ENCODE measurements at places on chromosomes 6 and 20. TPM values are rescaled to one million over a fixed set of nuclear protein-coding genes. Genes with fewer than 3 reads are reported as not detected.

GRCh38 chr20:45094864-45095574, 5.9 kb downstream of the KCNS1 start:
- no peak for ATAC-seq

DNA sequence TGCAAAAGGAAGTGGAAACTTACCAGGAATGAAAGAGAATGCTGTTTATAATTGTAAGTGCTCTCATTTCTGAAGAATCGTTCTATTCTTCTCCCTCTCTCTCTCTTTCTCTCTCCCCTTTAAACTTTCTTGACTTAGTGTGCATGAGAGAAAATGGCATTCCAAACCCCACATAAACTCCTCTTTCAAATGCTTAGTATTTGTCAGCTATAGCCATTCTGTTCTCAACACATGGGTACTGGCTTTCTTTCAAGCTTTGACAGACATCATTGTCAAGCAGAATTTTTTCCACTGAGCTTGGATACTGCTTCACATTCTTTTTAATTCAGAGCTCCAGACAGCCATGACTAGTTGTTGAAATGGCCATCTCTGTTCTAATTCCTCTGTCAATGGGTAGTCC, 51.1 kb upstream of the PREP start:
- ATAC-seq: peak; percentile 85

GRCh38 chr6:108983151-108983550, 111.5 kb downstream of the SESN1 start:
- ATAC-seq: no peak

GRCh38 chr6:143696664-143697000, 18.9 kb downstream of the PHACTR2 start:
- no peak for ATAC-seq

DNA sequence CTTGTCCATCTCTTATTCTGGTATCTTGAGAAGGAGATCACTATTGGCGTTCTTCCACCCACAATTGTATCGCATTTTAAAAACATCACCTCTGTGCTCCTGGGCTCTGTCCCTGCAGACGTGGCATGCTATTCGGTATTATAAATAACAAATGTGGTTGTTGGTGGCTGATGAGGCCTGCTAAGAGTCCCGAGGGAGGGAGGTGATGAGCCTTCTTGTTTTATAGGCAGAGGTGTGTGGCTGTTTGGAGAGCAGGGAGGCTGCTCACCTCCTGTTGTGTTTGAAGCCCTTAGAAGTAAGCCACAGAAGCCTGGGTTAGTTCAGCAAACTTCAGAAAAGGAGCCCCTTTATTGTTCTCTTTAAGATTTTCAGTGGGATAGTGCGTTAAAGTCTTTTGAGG, 15.6 kb downstream of the MANBAL start:
- ATAC-seq: no peak

The FAM217A gene
- total RNA-seq: 2.0 TPM

The C2 gene
- 2.9 TPM for total RNA-seq

The LY86 gene
- total RNA-seq: not detected

The NKX2-4 gene
- total RNA-seq: 0.15 TPM
